ENCODE measurements at places on chromosomes 11 and 22.
A peak's percentile ranks its signal among the peaks of the same experiment; 100 is the strongest.

GRCh38 chr11:91164452-91164822 is 941.6 kb upstream of the CHORDC1 start:
- DNase-seq = no peak

DNA sequence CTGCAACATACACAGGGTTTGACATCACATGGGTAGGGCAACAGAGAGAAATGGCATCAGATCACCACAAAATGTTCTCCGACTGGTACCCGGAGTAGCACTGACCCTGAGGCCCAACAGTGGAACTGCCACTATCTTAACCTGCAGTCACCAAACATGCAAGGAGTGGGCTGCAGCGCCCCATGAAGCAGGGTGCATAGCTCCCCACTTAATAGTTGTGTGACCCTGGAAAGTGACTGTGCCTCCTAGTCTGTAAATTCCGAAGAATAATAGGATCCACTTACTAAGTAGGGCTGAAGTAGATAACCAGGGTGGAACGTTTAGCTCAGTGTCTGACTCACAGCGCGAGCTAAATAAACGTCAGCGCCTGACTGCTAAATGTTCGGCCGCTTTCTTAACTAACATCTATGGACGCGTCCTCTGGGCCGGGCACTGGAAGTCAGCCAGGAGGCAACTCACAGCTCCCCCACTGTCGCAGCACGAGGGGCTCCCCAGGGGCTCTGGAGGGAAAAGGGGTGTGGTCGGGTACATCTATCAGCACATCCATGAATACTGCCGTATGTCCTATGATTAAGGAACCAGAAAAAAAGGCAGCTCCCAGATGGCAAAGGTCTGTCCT is 777 bp downstream of the LTO1 start:
- DNase-seq = no peak

DNA sequence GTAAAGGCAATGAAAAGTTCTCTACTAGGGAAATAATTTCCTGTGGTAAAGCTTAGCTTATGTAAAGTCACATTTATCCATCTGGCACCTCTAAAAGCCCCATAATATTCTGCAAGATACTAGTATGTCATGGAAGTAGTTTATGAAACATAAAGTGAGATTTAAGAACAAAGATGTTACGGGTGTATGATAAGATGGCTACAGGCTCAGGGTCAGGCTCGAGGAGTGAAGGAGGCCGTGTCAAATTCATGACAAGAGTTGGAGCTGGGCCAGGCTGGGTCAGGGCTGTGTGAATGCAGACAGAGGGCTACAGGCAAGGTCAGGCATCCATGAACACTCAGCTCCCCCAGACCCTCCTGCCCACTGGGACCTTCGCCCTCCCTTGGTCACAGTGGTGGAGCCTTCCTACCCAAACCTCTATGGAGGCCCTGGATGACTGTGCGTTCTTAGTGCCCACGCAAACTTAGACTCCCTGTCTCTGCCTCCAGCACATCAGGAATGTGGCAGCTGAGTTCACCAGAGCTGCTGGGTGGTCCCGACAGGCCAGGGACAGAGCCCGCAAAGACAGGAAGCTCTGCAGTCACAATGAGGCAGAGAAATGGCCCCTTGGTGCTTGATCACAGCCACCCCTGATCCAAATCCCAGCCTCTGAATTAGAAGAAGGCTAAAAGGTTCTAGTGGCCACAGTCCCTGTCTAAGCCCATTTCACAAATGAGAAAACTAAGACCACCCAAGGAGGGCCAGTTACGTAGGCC is 14.8 kb downstream of the IGLL5 start:
- no peak for DNase-seq

- DNase-seq = no peak
Measured at GRCh38 chr11:110327508-110327907, 31.1 kb upstream of the RDX start.

DNA sequence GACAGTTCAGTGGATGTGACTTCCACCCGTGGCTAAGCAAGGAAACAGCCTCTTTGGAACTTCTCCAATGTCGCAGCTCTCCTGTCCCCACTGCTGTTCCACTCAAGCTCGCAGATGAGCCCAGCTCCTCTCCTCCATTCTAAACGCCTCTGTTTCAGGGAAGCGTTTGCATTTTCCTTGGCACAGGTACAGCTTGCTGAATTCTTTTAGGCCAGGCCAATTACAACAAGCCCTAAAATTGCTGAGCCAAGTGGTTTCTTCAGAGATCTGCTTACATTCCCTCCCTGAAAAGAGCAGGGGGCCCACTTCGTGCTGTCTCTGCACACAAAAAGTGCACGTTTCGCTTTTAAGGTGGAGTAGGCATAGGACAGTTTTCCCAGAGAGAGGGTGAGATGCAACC is 91.5 kb upstream of the BLID start:
- no peak for DNase-seq

DNA sequence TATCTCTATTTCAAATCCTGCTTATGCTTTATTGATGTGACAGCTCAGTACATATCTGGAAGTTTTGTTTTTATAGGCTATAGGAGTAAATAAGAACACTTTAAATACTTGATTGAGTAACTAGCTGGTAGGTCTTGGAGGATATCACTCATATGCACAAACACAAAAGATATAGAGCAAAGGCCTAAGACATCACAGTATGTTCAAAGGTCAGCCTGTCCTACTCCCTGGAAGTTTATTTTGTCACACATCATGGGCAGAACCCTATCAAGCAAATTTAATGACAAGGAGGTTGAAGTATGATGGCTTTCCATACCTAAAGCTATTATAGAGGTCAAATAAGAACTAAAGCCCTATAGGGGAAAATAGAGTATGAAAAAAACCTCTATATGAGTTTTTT is 70.0 kb upstream of the MS4A8 start:
- DNase-seq = no peak

- DNase-seq = no peak
Measured at GRCh38 chr11:76512851-76513653, 68.2 kb downstream of the EMSY start.

- no peak for DNase-seq
Measured at GRCh38 chr11:79794057-79794456, 353.2 kb upstream of the TENM4 start.

DNA sequence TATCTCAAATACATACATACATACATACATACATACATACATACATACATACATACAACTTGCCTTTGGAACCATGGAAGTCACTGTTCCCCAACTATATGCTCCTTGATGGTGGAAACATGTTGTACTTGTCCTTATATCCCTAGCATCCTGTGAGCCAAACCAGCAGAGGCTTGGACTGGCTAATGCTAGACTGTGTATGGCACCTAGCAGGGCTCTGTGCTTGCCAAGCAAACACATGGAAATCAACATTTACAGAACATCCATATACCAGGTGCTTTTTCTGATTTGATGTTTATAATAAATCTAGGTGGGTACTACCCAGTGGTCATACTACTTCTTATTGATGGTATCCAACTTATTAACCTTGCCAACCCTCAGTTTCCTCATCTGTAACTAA is 86.1 kb downstream of the ABTB2 start:
- no peak for DNase-seq

DNA sequence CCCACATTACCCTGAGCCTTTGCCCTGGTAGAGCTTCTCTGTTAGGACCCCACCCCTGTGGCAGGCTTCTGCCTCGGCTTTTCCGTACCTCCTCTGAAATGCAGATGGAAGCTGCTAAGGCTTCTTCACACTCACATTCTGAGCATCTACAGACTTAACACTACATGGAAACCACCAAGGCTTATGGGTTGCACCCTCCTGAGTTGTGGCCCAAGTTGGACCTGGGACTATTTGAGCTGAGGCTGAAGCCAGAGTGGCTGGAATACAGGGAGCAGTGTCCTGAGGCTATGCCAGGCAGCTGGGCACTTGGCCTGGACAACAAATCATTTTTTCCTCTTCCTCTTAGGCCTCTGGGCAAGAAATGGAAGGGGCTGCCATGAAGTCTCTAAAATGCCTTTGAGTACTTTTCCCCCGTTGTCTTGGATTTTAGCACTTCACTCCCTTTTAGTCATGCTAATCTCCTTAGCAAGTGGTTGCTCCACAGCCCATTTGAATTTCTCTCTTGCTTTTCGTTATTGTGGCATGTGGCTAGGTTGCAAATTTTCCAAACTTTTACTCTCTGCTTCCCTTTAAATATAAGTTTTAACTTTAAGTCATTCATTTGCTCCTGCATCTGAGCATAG is 114.8 kb upstream of the FIBIN start:
- no peak for DNase-seq

GRCh38 chr11:71913756-71914526 is 14.5 kb downstream of the XNDC1N start:
- no peak for DNase-seq

DNA sequence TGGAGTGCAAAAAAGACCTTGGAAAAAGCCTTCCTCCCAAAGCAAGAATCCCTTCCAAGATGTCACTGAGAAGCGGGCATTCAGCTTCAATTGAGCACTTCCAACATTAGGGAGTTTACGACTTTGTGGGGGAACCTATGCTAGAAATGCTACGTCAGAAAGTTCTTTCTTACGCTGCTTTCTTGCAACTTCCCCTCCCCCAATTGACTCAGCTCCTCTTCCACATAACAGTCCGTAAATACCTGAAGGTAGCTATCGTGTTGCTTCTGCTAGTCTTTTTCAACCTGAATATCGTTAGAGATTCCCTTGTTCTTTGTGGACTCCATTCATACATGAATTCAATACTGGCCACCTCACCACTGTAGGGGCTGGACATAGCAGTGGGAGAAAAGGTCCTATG is 47.0 kb downstream of the VSIG10L2 start:
- no peak for DNase-seq

GRCh38 chr22:28925916-28926315 is 42.5 kb downstream of the ZNRF3 start:
- no peak for DNase-seq

- DNase-seq = no peak
Measured at GRCh38 chr11:108235192-108235591, 12.3 kb downstream of the ATM start.

DNA sequence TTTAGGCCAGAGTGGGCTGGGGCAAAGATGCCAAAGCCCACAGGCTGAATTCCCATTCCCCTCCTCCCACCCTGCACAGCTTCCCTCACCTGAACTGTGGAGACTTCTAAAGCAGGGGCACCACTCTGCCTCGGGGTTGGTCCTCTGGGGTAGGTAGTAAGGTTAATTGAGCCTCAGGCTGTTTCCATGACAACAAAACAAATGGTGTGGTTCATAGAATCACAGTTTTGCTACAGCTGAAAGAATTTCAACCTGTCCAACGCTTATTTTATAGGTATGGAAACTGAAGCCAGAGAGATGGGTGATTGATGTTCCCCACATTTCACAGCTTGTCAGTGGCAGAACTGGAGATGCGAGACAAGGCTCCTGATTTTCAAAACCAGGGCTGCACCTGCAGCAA is 109.5 kb downstream of the SNX19 start:
- DNase-seq = no peak

- DNase-seq = peak; percentile 44
Measured at GRCh38 chr22:45096256-45096907, 67.3 kb upstream of the NUP50 start.

DNA sequence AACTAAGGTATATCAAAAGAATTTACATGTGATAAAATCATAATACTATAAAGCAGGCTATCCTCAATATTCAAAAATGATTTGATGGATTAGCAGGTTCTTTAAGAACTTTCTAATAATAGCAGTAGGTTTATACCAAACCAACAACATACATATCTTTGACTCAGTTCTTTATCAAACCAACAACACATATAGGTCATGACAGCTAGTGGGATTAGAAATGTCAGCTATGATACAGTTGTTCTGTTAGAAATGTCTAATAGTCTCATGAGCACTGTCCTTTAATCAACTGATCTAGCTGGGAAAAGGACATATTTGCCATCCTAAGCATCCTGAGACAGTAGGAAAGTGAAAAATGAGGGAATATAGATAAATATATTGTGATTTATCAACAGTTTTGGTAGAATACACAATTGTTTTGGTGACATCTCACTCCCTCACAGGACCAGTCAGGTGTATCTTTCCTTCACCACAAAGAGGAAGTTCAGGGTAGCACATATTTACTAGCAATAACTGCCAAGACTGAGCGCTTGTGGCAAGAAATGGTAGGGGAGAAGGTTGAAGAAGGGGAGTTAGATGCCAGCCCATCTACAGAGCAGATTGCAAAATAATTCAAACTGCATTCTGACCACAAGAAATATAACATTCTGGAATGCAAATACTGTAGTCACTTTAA is 90.8 kb upstream of the APOA1 start:
- peak; percentile 62 for DNase-seq

DNA sequence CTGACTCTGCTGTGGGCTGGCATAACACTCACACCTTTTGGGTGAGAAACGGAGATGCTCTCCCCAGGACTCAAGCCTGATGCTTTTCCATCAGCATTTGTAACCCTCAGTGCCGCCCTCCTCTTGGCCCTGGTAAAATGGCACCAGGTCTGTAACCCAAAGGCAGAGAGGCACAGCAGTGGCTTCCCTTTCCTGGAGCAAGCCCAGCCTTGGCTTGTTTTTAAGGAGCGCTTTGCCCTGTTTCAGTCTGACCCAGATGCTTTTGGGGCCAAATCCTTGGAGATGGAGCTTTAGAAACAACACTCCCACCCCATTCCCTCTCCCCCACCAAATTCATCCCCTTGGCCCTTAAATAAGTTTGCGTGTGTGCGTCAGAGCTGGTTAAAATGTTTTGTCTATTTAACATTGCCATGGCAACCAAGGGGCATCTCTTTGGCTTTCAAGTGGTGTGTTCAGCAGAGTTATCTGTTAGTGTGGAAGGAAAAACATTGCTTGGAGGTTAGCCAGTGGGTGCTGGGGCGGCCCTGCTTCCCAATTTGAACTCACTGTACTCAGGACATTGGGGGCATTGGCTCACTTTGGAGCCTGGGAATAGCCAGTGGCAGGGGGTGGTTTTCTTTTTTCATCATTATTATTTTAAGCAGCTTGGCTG is 134.1 kb downstream of the NAV2 start:
- DNase-seq = no peak

- no peak for DNase-seq
Measured at GRCh38 chr11:130534551-130534950, 86.1 kb downstream of the ADAMTS15 start.

DNA sequence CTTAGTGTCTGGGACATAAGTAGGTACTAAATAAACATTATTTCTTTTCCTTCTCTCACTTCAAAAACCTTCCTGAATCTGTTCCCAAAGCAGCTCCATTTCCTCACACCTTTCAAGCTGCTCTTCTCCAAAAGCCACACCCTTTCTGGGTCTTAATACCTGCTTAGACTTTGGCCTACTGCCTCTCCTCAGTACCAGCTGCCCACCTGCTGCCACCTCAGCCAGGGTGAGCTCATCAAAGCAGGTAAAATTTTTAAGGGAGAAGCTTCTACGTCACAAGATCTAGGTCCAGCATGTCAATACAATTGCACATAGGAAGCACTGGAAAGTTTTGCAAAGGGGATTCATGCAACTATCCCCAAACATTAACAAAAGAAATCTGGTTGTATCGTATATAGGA is 108.4 kb downstream of the RPL27A start:
- no peak for DNase-seq

- no peak for DNase-seq
Measured at GRCh38 chr11:69745201-69745600, 29.9 kb downstream of the FGF4 start.

DNA sequence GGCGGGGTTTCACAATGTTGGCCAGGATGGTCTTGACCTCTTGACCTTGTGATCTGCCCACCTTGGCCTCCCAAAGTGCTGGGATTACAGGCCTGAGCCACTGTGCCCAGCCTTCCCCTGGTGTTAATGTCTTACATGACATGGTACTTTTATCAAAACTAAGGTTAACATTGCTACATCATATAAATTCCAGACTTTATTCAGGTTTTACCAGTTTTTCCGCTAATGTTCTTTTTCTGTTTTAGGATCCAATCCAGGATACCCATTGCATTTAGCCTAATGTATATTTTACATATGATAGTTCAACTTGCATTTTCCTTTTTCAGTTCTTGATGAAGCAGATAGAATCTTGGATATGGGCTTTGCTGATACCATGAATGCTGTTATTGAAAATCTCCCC is 14.2 kb downstream of the DDX10 start:
- DNase-seq = no peak

GRCh38 chr11:129611661-129612446 is 203.8 kb upstream of the TMEM45B start:
- DNase-seq = no peak
